NCI-H774 (cell line): ENCODE measurements at places on chromosomes 7 and 10.
A peak's percentile ranks its signal among the peaks of the same experiment; 100 is the strongest.

DNA sequence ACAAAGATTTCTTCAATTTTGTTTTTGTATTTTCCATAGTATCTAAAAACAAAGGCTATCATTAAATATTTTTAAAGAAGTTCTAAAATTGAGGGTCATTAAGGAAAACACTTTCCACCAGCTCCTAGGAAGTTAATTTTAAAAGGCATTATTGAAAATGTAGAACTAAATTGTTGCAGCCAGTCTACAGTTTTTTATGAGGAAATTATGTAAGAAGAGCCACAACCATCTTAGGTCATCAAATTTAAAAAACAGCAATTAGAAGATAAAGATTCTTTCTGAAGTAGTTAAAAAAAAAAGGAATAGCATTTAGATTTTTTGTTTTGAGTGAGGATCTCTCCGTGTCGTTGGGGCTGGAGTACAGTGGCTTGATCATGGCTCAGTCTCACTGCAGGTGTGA is 161.7 kb downstream of the NRBF2 start:
- DNase-seq, result no peak

GRCh38 chr7:90841759-90842429 is 245.8 kb downstream of the CDK14 start:
- no peak for DNase-seq

DNA sequence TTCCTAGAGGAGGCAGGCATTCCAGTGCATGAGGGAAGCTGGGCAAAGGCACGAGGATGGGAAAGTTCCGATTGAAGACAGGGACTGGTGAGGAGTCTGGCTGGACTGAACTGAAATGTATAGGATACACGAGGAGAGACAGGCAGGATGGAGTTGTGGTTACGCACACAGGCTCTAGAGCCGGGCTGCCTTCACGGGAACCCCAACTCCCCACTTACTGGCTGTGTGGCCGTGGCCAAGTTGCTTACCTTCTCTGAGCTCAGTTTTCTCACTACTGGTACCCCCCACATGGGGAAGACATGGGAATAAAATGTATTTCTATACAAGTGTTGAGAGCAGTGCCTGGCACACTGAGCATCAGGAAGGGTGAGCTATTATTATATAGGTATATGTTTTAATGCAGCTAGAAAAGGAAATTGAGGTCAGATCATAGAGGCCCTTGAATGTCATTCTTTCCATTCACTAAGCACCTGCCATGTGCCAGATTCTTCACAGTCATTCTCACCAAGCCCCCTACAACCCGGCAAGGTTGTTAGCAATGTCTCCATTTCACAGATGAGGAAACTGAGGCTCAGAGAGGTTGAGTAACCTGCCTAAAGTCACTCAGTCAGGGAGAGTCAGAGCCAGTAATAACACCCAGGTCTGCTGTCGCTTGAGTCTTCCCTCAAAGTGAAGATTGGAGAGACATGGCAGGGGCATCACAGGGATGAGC is 9.7 kb downstream of the CHST3 start:
- no peak for DNase-seq

DNA sequence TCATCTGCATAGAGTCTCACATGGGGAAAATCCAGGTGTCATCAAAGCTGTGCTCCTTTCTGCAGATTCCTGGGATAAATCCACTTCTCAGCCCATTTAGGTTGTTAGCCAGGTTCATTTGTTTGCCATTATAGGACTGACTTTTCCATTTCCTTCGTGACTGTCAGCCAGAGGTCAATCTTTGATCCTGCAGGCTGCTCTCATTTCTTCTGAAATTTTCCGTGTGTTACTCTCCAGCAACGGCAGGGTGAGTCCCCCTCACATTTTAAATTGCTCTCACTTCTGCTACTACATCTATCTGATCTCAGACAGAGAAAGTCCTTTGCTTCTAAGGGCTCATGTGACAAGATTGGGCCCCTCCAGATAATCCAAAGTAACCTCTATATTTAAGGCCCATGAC is 150.7 kb upstream of the BET1 start:
- DNase-seq, result no peak

DNA sequence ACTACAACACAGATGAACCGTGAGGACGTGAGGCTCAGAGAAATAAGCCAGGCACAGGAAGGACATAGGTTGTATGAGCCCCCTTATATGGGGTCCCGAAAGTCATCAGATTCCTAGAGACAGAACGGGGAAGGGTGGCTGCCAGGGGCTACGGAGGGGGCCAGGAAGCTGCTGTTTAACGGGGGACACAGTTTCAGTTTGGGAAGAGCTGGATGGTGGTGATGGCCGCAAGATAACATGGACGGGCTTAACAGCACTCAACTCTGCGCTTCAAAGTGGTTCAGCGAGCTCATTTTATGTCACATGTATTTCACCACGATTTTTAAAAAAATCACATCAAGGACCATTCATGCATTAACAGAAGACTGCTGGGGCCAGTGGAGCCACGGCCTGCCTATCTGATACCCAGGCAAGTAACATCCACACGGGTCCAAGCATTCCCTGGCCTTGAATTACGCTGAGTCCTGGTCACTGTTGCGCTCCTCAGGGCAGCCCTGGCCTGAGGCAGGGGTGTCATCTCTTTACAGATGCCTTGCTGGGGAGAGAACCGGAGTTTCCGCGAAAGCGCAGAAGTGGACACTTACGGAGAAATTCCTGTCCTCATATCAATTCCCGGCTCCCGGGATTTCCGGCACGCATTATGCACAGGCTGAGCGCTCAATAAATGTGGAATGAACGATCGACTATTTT is 1.5 kb downstream of the CARD11 start:
- DNase-seq, result no peak

GRCh38 chr7:41731493-41732435 is 28.9 kb upstream of the INHBA start:
- peak; percentile 3 for DNase-seq

DNA sequence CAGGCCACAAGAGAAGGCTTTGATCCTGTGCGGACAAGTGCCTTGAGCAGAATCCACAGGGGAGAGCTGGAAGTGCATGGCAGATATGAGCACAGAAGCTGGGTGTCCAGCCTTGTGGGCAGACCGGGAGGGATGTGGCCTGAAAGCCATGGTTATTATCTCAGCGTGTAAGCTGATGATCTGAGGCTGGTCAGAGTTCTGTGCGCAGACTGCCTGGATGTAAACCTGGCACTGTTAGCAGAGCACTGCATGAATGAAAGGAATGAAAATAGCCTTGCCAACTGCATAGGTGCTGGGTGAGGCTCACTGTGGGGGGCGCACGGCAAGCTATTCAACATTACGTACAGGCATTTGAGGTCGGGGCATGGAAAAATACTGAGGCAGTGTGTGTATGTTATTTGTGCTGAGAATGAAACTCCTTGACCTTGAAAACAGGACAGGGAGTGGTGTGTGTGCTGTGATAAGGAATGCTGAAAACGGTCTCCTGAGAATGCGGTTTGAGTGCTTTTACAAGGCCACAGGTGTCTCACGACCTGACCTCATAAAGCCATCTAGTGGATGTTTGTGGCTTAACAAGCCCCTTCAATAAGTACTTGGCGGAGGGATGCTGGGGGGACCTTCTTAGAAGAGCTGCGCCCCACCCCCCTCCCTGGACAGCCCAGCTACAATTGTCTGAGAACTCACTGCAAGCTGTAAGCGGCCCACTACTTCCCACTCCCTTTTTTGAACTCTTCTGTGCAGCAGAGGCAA is 18.7 kb downstream of the AKR1C1 start:
- DNase-seq, result no peak

GRCh38 chr10:51663086-51663485 is 36.3 kb downstream of the CSTF2T start:
- DNase-seq, result no peak

- no peak for DNase-seq
Observed at GRCh38 chr10:36087006-36088005, 445.2 kb upstream of the FZD8 start.

- DNase-seq, result no peak
Observed at GRCh38 chr7:20306180-20306946, 24.3 kb upstream of the ITGB8 start.
